ENCODE measurements at places on chromosomes 2 and 18.
A peak's percentile ranks its signal among the peaks of the same experiment; 100 is the strongest.

GRCh38 chr2:85011747-85012146 is 40.8 kb downstream of the KCMF1 start:
- no peak for DNase-seq

GRCh38 chr2:100702438-100703109 is 117.4 kb upstream of the NPAS2 start:
- no peak for DNase-seq

GRCh38 chr2:120670371-120670770 is 65.3 kb upstream of the GLI2 start:
- no peak for DNase-seq

GRCh38 chr2:9699139-9700108 is 68.6 kb upstream of the YWHAQ start:
- DNase-seq = no peak

- DNase-seq = no peak
These were observed 118.4 kb upstream of the PXDN start for GRCh38 chr2:1862608-1863280.

DNA sequence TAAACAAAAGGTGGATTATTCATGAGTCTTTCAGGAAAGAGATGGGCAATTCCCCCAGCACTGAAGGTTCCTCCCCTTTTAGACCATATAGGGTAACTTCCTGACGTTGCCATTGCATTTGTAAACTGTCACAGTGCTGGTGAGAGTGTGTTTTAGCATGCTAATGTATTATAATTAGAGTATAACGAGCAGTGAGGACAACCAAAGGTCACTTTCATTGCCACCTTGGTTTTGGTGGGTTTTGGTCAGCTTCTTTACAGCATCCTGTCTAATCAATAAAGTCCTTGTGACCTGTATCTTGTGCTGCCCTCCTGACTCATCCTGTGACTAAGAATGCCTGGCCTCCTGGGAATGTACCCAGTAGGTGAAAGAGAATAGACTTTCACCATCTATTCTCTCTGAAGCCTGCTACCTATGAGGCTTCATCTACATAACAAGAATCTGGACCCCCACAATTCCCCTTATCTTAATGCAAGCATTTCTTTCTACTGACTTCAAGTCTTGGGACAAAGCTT is 148.7 kb downstream of the CABLES1 start:
- DNase-seq = no peak

GRCh38 chr2:174738841-174739240 is 25.4 kb downstream of the CHRNA1 start:
- no peak for DNase-seq

GRCh38 chr18:78979056-78979729 is 425 bp upstream of the SALL3 start:
- no peak for DNase-seq

DNA sequence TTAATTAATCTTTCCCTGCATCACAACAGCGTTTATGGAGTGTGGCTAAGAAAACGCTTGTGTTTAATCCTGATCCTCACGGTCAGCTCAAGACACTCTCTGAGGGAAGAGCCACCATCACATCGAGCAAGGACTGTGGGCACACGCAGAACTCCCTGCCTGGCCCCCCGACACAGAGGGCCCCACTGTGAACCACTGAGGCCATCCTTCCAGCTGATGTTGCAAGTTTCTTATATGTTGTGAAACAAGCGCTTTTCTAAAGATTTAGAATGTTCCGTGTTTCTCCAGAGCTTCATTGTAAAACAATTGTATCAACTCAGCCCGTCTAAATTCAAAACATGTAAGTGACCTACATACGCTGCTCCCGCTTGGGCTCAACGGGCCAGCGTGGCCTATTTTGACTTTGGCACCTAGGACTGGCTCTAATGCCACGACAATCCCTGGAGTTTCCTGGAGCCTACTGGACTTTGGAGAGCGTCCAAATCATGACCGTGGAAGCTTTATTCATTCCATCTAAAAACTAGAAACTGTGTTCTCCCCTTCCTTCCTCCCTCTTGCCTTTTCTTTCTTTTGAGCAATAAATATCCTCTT is 34.9 kb downstream of the SERPINE2 start:
- no peak for DNase-seq

DNA sequence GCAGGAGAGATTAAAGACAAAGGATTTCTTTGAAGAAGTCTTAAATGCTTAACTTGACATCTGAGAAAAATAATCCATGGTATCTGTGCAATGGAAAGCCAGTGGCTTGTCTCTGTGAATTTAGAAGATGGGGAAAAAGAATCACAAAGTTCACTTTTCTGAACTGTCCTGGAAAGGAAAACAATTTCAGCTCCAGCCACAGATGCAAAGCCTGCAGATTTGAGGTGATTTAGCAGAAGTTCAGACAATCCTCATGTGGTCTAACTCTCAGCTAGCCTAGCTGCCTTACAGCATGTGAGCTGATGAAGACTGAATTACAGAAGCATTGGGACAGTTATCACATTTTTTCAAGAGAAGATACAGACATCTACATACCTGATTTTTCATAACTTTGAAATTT is 126.7 kb upstream of the ITGB6 start:
- DNase-seq = no peak

- DNase-seq = no peak
These were observed 863.9 kb downstream of the SUCLG1 start for GRCh38 chr2:83595121-83595690.

DNA sequence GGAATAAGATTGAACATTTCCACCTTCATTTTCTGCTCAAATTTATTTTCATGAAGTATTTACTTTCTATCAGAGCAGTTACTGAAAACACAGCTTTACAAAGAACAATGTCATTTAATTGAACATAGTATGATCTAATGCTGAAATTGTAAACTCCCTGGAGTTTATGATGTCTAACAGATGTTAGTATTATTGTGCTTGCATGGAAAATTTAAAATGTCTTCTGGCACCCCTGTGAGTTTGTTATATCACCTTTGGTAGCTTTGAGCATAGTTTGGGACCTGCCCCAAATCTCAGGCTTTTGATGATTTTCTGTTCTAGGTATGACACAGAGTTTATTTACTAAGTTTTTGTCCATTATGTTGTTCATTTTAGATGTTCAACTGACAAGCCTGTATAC is 28.1 kb downstream of the FAM171B start:
- no peak for DNase-seq

DNA sequence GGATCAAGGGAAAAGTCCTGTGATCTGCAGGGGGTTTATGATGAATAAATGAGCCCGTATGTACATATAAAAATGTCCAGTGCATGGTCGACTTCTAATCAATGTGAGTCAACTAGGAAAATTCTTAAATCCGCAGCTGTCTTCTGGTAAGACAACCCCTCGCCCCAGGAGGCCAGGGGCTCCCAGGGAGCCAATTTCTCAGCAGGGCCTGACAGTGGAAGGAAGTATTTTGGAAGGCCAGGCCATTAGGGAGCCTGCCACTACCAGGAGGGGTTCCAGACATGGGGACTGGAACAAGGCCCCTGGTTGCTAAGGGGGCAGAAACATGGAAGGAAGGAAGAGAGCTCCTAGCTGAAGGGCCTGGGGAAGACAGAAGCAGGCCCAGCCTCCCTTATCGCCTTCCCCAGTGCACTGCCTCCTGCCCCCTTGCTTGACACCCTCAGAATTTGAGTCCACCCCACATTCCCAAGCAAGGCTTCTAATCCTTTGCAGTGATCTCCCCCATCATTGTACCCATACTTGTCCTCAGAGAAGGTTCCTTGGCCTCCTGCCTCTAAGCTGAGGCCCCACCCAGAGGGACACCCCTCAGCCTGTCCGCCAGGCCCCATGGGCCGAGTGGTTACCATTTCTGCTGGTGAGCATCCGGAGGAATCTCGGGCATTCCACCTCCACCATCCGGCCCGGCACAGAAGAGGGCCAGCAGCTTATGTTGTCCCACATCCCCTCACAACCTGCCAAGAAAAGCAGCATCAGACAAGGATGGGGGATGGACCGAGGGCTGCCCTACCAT is 45.9 kb downstream of the SCTR start:
- DNase-seq = no peak

- peak; percentile 73 for DNase-seq
These were observed 30.9 kb downstream of the MREG start for GRCh38 chr2:215982465-215982875.

GRCh38 chr2:203841654-203842053 is 25.9 kb upstream of the CTLA4 start:
- no peak for DNase-seq

GRCh38 chr18:80056095-80056494 is 21.9 kb downstream of the RBFA start:
- no peak for DNase-seq

- peak; percentile 63 for DNase-seq
These were observed 17.4 kb downstream of the XDH start for GRCh38 chr2:31397094-31397493.

- DNase-seq = no peak
These were observed 8.2 kb upstream of the GBX2 start for GRCh38 chr2:236176417-236176816.

DNA sequence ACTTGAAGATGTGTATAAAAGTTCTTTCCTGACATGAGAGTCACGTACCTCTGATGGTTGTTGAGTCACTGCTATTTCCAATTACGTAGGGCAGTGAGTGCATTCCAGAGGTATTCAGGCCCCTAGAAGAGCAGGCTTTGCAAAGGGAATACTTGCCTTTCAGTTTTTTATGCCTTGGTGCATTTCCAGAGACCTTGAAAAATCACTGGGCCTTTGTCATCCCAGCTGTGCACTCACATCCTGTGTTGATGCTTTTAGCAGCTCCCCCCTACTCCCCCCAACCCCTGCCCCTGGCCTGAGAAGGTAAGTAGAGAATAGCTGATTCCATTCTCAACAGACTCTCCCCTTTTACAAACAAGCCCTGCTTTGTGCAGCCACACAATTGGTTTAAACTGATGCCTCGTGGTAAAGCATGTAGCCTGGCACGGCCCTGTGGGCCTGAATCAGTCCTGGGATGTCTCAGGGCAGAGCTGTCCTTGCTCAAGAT is 174.2 kb downstream of the PRPF40A start:
- no peak for DNase-seq

DNA sequence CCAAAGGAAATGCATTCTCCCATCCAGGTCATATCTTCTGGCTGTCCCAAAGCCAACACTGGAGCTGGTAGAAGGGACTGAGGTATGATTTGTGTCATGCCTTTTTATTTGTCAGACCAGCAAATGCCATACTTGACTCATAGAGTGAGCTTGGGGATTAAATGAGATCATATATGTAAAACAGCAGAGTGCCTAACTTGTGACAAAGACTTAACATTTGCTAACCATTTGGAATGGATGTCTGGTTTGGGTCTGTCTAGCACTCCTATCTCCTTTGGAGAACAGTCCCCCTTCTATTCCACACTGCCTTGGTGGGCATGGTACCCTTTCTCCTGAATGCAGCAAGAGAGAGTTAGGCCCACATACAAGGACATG is 128.5 kb upstream of the LGALSL start:
- no peak for DNase-seq

GRCh38 chr2:207474863-207475485 is 54.8 kb upstream of the CREB1 start:
- DNase-seq = peak; percentile 23

- no peak for DNase-seq
These were observed 207.2 kb upstream of the TCF4 start for GRCh38 chr18:55795101-55795669.

GRCh38 chr2:162057426-162057825 is 16.6 kb downstream of the DPP4 start:
- no peak for DNase-seq

GRCh38 chr2:113138428-113139322 is 11.3 kb downstream of the IL1RN start:
- DNase-seq = peak; percentile 49

DNA sequence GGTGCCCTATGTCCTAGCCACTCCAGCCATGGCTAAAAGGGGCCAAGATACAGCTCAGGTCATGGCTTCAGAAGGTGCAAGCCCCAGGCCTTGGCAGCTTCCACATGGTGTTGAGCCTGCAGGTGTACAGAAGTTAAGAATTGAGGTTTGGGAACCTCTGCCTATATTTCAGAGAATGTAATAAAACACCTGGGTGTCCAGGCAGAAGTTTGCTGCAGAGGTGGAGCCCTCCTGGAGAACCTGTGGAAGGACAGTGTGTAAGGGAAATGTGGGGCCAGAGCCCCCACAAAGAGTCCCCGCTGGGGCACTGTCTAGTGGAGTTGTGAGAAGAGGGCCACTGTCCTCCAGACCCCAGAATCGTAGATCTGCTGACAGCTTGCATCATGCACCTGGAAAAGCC is 74.1 kb downstream of the SMIM21 start:
- no peak for DNase-seq

DNA sequence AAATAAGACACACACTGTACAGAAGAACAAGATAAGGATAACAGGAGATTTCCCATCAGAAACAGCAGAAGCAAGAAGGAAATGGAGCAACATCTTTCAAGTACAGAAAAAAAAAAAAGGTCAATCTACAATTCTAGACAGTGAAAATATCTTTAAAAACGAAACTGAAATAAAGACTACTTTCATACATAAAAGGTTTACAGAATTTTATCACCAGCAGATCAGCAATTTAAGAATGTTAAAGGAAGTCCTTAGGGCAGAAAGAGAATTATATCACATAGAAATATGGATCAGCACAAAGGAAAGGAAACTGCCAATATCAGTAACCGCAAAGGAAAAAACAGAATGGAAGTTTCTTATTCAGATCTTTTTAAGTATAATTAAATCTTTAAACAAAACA is 931.0 kb downstream of the EPHA4 start:
- DNase-seq = no peak

DNA sequence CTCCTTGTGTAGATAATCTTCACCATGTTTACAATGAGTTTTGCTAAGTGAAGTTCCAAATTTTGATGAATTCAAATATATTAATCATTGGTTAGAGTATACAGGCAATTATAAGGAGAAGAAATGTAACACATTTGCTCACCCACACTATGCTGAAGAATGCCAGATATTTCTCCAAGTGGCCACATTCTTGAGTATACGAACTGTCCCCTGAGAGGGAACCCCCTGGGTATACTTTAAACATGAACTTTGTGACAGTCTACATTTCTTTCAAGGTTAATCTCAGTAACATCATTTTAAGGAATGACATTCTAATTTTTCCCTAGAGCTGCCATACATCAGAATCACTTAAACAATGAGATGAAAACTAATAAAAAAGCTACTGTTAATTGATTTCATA is 39.8 kb upstream of the CDKL4 start:
- DNase-seq = no peak

- DNase-seq = no peak
These were observed 119.0 kb downstream of the FEZ2 start for GRCh38 chr2:36478999-36479398.
